ENCODE measurements at places on chromosomes 12 and 14.

- no peak for DNase-seq
Measured at GRCh38 chr12:97567619-97568110, 105.1 kb downstream of the RMST start.

DNA sequence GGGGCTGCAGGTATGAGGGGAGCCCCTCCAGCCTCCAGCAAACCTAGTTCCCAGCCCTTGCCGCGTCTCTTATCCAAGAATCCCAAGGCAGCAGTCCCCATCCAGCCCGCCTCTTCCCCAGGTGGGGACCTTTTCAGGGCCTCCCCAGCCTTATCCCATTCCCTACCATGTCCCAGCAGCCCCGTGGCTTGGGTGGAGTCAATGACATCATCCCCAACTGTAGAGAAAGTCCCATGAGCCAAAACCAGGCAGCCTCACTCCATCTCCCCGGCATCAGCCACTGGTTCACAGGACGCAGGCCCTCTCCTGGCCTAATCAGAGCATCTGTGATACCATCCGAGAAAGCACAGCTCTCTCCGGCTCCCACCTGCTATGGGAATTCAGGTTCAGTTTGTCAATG lies 131.0 kb downstream of the NCOR2 start:
- peak; percentile 31 for DNase-seq

DNA sequence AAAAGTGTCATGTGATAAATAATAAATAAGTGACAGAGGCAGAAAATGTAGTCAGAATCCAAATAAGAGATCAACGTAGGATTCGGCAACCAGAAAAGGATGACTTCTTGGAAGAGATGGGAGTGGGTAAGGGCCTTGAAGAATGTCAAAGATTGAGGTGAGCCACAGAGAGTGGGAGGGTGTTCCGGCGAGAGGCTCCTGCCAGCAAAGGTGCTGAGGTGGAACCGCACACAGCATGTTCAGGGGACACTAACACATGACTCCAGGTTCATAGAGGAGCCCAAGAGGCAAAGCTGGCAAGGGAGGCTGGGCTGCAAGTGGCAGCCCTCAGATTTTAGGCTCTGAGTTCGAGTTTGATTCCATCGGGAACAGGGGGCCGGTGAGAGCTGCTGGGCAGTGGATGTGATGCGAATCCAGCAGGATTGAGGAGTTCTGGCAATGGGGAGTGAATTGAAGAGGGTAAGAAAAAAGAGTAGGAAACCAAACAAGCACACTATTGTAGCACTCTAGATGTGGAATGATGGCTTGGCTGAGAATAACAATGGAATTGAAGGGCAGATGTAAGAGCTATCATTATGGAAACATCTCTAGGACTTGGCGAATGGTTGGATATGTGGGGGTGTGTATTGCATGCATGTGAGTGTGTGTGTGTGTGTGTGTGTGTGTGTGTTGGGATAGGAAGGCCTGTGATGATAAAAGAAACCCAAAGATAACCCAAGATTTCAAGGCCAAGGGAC lies 36.5 kb downstream of the LRRC74A start:
- DNase-seq: no peak

DNA sequence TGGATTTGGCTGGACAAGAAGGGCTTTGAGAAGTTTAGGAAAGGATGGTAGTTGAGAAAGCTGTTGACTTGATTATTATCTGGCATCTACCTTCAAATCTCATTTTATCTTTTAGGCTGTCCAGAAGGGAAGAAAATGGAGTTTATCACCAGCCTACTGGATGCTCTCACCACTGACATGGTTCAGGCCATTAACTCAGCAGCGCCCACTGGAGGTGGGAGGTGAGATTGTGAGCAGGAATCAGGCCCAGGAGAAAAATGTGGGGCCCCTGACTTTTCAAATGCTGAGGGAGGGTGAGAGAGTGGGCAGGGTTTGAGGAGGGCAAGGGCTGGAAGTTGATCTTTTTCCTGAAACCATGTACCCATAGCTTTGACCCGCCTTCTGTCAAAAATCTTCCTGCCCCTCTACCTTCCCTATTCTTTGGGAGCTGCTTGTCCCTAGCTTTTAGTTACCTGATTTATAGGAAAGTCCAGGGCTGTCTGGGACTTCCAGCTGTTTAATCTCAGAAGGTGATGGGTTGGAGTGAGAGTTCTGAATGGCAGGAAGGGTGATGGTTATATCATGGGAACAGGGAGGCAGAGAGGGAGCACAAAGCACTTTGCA lies 134.2 kb downstream of the SMOC1 start:
- DNase-seq: peak; percentile 21

DNA sequence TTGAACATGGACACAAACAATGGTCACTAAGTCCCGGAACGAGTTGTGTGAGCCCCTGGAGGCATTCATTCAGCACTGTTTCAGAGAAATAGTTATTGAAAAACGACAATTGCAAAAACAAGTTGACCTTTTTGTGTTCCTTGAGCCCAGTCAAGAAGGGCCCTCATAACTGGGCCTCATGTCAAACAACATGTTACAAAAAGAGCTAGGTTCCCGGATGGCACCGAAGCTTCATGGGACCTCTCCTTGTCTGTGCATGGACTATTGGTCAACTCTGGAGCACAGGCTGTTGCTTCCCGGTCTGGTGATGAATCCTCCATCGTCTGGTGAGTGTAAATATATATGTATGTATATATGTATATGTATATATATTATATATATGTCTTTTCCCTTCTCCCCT lies 176.6 kb downstream of the ALG10 start:
- no peak for DNase-seq

- DNase-seq: peak; percentile 50
Measured at GRCh38 chr14:30610787-30611343, 11.3 kb upstream of the SCFD1 start.

- peak; percentile 58 for DNase-seq
Measured at GRCh38 chr12:46773586-46774321, 52.0 kb downstream of the SLC38A4 start.

DNA sequence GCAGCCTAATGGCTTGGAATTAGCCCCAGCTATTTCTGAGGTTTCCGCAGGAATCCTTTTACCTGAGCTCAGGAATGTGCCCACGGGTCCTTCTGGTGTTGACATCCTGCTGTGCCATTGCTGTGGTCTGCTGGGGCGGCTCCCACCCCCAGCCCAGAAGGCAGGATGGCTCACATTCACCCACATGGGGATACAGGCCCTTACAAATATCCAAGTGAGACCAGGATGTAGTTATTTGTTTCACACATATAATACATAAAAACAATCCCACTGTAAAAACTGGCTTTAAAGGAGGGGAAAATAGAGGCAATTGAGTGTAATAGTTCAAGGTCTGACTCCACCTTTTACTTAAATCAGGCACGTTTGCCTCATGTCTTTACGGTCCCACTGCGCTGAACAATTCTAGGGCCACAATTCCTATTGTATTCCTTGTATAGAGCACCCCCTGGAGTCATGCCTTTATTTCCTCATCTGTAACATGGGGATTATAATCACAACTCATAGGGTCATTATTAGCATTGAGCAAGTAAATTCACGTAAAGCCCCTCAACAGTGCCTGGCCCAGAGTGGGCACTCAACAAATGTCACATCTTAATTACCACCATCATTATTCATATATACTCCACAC lies 57.2 kb upstream of the FICD start:
- no peak for DNase-seq

DNA sequence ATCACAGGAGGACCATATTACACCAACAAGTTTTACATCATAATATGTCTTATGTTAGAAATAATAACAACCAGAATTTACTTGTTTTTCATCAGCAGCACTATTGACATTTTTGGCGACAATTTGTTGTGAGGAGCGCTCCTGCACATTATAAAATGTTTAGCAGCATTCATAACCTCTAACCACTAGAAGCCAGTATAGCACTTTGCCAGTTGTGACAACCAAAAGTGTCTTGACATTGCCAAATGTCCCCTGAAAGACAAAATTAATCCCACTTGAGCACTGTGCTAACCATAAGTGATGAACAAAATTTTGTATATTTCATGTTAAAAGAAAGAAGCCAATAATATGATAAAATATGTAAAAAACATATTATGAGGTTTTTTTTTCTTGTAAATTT lies 356.9 kb upstream of the LMO3 start:
- DNase-seq: no peak

- no peak for DNase-seq
Measured at GRCh38 chr14:50070840-50071548, 45.4 kb downstream of the VCPKMT start.
